ENCODE measurements at places on chromosomes 11 and 22.

- DNase-seq: no peak
Observed at GRCh38 chr22:32069579-32070372, 26.7 kb downstream of the SLC5A1 start.

GRCh38 chr11:128336203-128336602, 251.2 kb downstream of the ETS1 start:
- DNase-seq: no peak

GRCh38 chr11:3134651-3135480, 30.2 kb downstream of the OSBPL5 start:
- DNase-seq: no peak

DNA sequence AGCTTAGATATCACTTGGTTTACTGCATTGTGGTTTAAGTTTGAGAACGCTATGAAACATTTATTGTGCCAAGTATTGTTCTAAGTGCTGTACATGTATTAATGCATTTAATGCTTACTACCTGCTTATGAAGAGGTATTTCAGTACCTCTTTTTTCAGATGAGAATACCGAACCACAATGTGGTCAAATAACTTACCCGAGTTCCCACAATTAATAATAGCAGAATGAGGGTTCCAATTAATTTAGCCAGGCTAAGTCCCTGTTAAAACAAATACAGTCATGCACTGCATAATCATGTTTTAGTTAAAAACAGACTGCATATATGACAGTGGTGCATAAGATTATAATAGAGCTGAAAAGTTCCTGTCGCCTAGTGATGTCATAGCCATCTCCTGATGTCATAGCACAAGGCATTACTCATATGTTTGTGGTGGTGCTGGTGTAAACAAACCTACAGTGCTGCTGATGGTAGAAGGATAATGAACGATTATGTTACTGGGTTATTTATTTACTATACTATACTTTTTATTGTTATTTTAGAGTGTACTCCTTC, 4.3 kb downstream of the ZC3H12C start:
- no peak for DNase-seq

DNA sequence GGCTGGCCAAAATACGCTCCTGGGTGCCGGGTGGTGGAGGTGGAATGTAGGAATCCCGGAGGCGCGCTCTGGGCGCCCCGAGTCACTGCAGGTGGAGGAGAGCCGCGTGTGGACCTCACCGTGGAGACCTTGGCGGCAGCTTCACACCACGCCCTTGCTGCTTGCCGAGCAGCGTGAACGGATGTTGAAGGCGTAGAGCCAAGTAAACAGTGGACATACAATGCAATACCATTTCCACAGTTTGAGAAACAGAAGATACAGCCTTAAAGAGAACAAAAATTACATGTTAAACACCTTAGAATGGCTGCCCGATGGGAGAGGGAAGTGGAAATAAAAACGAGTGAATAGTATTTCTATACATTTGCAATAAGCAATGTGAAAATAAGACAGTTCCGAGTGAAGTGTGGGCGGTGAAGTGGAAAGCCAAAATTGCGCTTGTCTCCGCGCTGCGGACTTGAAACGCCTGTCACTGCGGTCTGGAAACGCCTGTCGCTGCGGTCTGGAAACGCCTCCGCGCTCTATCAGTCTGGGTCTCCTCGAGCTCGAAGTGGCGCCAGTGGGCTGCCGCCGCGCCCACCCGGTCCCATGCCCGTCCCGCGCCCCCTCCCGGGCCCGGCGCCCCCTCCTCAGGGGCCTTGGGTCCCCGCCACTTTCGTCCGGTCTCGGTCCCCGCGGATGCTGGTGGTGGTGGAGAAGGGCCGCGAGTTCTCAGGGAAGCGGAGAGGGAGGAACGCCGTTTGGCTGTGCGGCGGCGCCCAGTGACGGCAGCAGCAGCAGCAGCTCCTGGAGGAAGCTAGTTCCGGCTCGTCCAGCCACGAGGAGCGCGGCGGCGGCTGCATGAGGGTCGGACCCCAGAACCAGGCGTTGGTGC, 1.6 kb downstream of the NCR3LG1 start:
- DNase-seq: no peak

- DNase-seq: no peak
Observed at GRCh38 chr11:126878913-126879482, 121.6 kb downstream of the KIRREL3 start.

- no peak for DNase-seq
Observed at GRCh38 chr11:99275521-99275920, 254.8 kb downstream of the CNTN5 start.

GRCh38 chr22:39098026-39098425, 982 bp downstream of the APOBEC3H start:
- DNase-seq: no peak

DNA sequence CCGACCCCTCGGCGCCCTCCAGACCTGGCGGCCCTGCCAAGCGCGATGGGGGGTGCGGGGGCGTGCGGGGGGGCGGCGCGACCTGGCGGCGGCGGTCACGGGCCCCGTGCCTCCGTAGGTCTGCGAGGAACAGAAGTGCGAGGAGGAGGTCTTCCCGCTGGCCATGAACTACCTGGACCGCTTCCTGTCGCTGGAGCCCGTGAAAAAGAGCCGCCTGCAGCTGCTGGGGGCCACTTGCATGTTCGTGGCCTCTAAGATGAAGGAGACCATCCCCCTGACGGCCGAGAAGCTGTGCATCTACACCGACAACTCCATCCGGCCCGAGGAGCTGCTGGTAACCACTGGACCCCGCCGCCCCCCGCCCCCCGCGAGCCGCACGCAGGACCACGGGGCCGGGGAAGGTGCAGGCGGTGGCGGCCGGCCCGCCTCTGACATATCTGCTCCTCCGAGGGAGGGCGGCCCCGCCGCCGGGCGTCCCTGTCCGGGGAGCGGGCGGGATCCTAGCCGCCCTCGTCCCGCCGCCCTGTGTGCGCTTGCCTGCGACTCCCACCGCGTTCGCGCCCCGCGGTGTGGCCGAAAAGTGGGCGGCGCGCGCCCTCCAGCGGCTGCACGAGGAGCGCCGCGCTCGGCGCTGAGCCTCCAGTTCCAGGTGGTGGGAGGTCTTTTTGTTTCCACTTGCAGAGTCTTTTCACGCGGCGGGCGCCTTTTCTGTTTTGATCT, 2.1 kb downstream of the CCND1 start:
- no peak for DNase-seq

GRCh38 chr11:20114588-20114987, 45.7 kb downstream of the DBX1 start:
- DNase-seq: no peak

All from non-pigmented ciliary epithelial cell (primary cell).